ENCODE measurements at places on chromosomes 5 and 9.
A peak's percentile ranks its signal among the peaks of the same experiment; 100 is the strongest.

DNA sequence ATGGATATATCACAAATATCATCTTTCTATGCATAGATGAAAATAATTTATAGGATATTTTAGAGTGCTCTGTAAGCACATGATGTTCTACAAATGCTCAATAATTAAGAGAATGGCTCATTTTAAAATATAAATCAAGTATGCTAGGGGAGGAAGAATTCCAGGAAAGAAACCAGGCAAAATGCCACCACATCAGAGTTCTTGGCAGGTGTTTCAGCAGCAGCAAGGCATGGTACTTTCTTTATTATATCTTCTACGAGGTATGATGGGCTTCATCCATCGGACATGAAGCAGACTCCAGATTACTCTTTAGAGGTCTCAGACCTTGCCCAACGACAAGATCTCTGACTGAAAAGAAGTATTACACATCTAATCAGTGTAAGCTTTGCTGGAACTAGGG lies 316.3 kb upstream of the ARRDC3 start:
- DNase-seq, result no peak

DNA sequence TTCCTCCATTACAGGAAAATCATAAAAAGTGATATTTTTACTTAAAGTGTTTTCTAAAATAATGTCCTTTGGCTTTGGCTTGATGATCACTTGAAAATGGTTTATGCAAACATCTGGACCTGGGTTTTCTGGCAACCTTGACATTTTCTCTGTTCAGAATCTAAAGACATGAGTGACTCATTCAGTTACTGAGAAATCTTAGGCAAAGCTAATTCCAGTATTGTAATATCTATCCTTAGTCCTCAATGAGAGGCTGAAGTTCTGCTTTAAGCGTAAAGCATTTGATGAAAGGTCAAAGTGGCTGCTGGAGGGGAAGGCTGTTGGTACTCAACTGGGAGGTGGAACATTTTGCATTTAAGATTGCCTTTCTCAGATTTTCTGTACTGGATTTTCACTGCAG lies 2.3 kb downstream of the MAN2A1 start:
- no peak for DNase-seq

DNA sequence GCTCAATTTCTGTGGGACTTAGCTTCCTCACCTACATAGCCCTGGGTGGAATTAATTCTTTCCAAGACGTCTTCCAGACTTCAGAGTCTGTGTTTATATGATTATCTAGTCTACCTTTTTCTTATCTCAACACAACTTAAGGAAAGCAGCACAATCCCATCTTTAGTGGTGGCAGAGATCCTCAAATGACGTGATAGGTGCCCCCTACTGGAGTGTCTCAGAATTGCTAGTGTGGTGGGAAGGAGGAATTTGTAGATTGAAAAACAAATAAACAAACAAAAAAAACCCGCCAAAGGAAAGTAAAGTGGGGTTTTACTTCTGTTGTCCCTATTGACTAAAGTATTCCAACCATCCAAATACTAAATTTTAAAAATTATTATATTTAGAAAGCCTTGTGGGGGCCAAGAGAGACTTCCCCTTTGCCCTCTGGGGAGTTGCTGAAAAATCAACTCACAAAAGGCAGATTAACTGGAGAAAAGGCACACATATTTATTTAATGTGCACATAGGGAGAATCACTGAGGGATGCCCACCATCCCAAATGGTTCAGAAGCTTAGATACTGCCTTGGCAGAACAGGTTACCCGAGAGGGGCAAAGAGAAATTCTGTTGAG lies 283.3 kb downstream of the TMEM167A start:
- peak; percentile 34 for DNase-seq

DNA sequence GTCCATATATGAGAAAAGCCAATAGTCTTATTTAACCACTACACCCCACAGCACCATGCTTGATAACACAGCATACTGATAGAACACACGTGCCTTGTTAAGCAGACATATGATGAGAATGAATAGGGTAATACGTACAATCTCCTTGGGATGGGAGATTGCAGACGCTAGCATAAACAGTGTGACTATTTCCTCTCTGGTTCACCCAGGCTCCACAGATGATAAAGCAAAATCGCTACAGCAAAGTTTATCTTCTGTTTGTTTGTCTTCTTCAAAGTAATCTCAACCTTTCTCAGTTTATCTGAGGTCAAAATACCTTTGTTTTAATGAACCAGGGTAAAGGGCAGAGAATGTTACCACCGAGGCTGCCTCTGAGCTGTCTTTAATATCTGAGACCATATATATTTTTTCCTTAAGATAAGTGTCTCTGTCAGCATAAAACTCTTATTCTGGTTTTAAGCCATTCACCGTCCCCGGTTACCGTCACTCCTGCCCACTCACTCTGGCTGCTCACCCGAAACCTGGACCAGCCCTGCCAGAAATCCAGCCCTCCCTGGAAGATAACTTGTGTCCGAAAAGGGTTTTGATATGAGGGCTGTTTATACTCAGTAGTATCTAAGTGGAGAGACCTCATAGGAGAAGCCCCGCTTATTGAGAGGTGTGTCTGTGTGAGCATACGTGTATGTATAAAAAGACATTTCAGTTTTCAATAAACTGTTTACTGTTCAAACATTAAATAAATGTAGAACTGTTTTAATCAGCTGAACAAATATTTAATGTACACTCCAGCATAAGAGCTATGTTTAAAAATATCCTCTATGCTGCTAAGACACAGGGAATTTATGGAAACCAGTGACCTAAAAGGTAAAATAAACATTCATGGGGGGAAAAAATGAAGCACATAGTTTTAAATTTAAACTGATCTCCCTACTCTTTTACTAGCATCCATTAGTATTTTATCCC lies 465.4 kb downstream of the RASEF start:
- no peak for DNase-seq

- DNase-seq, result no peak
Measured at GRCh38 chr5:74334062-74334761, 306.3 kb downstream of the ENC1 start.

- no peak for DNase-seq
Measured at GRCh38 chr5:171827162-171827561, 41.5 kb downstream of the SMIM23 start.

DNA sequence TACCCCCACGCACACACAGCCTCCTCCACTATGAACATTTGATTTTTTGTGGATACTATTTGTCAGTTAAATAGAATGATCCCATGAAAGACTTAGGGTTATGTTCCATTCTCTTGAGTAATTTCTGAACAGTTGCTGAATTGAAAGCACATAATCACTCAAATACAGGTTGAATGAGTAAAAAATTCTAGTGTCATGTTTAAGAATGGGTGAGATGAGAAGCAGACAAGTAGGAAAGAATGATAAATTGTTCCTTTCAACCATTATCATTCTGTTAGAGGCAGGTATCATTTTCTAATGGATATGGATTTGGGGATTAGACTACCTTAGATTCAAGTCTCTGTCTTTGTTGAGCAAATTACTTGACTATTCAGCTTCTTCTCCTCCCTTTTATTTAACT lies 19.3 kb downstream of the RAD50 start:
- DNase-seq, result no peak

DNA sequence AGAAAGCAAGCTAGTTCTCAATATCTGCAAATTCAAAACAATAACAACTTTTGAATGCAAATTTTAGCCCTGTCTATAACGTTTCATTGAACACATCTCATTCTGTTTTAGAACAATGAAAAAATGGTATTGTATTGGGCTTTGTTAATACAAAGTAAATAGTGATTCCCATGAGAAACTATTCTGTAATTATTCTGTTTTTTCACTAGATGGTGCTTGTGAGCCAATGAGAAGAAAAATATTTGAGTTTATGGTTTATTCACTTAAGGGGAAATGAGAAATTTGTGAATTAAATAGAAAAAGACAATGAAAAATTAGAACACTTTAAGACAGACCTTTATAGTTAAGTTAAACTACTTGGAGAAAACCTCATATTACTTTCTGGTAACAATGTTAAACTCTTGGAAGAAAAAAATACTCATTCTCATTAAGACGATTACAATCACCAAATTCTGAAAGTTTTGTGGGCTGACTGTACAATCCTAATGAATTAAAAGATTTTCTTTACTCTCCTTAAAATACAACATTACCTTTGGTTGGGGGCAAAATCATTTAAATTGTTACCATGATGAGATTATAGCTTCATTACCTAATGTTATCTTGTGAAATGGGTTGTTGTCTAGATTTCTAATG lies 127.0 kb downstream of the NNT start:
- DNase-seq, result no peak

DNA sequence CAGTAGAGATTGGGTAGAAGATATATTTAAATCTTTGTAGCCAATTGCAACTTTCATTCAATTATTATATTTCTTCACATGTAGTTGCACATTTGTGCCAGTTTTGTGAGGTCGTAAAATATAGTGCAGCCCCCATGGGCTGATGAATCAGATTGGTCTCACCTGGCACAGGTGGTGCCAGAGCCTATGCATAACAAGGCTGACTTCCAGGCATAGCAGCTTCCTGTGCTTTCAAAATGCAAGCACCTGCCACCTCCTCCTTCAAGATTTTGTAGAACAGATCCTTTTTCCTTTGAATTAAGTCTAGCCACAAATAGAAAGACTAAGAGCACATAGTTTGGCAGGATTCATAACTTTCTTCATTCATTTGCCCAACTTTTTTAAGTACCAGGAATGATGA lies 87.1 kb downstream of the STARD4 start:
- DNase-seq, result no peak

DNA sequence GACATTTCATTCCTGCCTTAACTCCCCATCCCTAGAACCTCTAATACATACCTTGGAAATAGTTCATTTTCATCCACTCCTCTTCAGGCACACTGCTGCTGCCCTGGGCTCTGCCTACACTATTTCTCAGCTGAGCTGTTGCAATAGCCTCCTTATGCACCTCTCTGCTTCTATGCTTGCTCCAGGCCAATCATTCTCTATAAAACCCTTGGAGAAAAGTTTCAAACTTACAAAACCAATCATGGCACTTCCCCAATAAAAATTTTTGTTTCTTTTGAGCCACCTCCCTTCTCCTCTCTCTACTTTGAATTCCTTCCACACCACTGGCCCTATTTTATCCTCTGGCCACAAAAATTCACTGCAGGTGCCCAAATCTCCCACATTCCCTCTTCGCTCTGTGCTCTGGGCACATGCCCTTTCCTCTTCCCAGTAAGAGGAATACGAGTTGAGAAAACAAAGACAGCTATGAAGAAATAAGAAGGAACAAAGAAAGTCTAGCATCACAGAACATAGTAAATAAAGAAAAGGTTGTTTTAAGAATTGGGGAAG lies 301.4 kb downstream of the ELAVL2 start:
- no peak for DNase-seq

DNA sequence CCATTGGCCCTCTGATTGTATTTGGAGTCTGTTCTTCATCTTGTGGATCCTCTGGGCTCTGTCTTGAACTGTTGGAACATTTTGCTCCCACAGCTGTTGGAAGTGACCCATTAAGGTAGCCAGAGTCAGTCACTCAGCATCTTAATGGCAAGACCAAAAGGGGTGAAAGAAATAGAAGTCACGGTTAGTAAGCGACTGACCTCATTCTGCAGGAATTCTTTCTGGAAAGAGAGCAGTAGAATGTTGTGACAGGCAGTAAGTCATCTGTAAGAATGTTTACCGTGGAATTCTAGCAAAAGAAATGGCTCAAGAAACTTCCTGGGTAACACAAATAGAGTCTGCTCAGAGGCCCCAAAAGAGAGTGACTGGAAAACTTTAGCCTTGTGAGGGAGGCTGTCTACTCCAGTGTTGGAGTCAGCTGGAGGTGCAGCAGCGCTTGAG lies 28.6 kb upstream of the TNC start:
- DNase-seq, result no peak

GRCh38 chr5:50766462-50766861 lies 100.0 kb downstream of the PARP8 start:
- no peak for DNase-seq

DNA sequence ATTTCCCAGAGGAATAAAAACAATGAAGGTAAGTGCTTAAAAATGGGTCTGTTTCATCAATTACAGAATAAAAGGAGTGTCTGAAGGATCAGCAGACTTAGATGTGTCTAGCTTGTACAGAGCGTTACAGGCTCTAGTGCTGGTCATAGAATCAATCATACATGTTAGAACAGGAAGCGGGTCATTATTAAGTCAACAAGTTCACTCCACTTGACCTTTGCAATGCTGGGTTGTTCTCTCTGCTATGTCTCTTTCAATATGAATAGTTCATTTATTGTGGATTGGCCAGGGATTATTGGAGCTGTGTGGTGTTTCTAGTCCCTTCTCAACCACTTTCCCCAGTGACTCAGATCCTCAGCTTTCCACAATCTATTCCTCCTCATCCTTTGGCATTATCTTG lies 20.7 kb upstream of the EGFLAM start:
- no peak for DNase-seq

DNA sequence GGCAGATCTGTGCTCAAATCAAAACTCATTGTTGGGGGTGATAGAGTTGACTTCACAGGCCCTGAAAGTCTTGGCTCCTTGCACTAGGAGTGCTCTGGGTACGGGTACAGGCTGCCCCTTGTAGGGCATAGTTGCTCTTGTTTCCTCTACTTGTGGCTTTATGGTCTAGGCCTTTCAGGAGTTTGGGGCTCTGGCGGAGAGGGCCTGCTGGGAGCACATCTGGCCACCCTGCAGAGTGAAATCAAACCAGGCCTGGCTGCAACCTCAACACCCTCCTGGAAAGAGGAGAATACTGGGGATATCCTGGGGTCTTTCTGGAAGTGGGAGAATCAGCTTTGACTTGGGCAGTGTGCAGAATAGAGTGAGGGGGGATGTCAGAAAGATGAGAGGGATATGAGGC lies 1.5 kb downstream of the TGFBI start:
- no peak for DNase-seq

DNA sequence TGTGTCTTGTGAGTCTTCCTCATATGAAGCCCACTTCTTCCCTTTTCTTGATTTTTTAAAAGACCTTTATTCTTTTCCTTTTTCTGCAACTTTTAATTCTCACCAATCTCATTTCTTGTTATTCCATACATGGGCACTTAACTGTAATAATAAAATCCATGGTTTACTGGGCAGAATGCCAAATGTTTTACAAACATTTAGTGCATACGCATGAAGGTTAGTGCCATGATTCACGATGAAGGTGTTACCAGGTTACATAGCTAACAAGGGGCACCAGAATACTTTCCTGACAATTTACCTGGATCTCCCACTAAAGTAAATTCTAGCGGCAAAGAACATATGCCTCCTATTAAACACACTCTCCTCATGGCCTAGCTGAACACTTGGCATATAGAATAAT lies 28.5 kb downstream of the MAN2A1 start:
- DNase-seq, result no peak

- no peak for DNase-seq
Measured at GRCh38 chr5:54643685-54644106, 126.1 kb downstream of the SNX18 start.

- DNase-seq, result no peak
Measured at GRCh38 chr5:145743396-145744061, 91.6 kb downstream of the PRELID2 start.

DNA sequence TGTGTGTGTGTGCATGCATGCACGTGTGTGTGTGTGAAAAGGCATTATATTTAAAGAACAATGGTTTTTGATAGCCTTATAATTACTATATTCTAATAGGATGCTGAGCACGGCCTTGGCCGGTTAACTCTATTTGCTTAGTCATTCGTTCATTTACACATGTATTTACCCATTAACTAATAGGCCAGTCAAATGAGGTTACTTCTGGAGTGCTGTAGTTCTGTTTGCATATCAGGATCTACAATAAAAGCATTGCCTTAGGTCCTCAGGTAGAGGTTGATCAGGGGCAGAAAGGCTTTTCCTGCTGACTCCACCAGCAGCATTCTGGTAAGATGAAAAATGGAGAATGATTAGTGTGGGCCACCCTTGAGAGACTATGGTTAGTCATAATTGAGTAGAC lies 219.0 kb downstream of the COMMD10 start:
- no peak for DNase-seq

- DNase-seq, result no peak
Measured at GRCh38 chr5:95519151-95519550, 35.6 kb downstream of the SKIC3 start.

GRCh38 chr5:178348356-178349074 lies 115.9 kb upstream of the PHYKPL start:
- DNase-seq, result no peak
